HFFc6 (cell line): ENCODE measurements at places on chromosomes 13 and 19. TPM values are rescaled to one million over a fixed set of nuclear protein-coding genes. Genes with fewer than 3 reads are reported as not detected.

The SYT5 gene
- 0.38 to 0.60 TPM (median 0.42 TPM) in 3 replicates for total RNA-seq

The URAD gene
- not detected in 2 replicates for total RNA-seq

The LHFPL6 gene
- total RNA-seq, result 59.8 to 76.6 TPM (median 61.7 TPM) in 3 replicates

The SPTBN4 gene
- 0.37 and 0.68 TPM in 2 replicates for total RNA-seq

The AP1M2 gene
- total RNA-seq, result 0.55 to 0.72 TPM (median 0.59 TPM) in 3 replicates

The LRRC4B gene
- total RNA-seq, result 0.07 to 0.21 TPM (median 0.10 TPM) in 3 replicates

The TUBA3C gene
- not detected in 3 replicates for total RNA-seq

The ZNF729 gene
- not detected in 3 replicates for total RNA-seq

The ZNF320 gene
- total RNA-seq, result 3.8 and 5.8 TPM in 2 replicates

The VSTM2B gene
- not detected in 3 replicates for total RNA-seq

The GPR4 gene
- 3.5 and 13.0 TPM in 2 replicates for total RNA-seq
